Mucosa of descending colon (tissue), 3 donors: ENCODE measurements at places on chromosomes 2 and 18. TPM values are rescaled to one million over a fixed set of nuclear protein-coding genes. Genes with fewer than 3 reads are reported as not detected.

CHAC2 gene
- total RNA-seq: 3.3 TPM

NT5C1B gene
- total RNA-seq: not detected

ABHD1 gene
- total RNA-seq: 0.19 TPM

MYO3B gene
- 0.39 TPM for total RNA-seq

IL1F10 gene
- not detected for total RNA-seq

C2orf49 gene
- 11.0 TPM for total RNA-seq

SERPINB7 gene
- not detected for total RNA-seq

GNAL gene
- 5.3 TPM for total RNA-seq

SLC4A5 gene
- 2.1 TPM for total RNA-seq

TCF23 gene
- total RNA-seq: 0.05 TPM

RSAD2 gene
- total RNA-seq: 35.0 TPM

TNFRSF11A gene
- 59.3 TPM for total RNA-seq

TMEM37 gene
- 54.0 TPM for total RNA-seq

SPATA3 gene
- total RNA-seq: not detected

LYG1 gene
- 1.6 TPM for total RNA-seq

ABCB6 gene
- 10.4 TPM for total RNA-seq

MRPL44 gene
- 23.8 TPM for total RNA-seq

DNER gene
- 0.99 TPM for total RNA-seq

POTEC gene
- not detected for total RNA-seq

LINC00305 gene
- total RNA-seq: not detected

AFG3L2 gene
- total RNA-seq: 68.5 TPM

IL36A gene
- not detected for total RNA-seq

OSBPL1A gene
- 69.8 TPM for total RNA-seq

REG1A gene
- not detected for total RNA-seq

CNTNAP5 gene
- 3.3 TPM for total RNA-seq

TEX44 gene
- total RNA-seq: not detected

HDLBP gene
- 417 TPM for total RNA-seq

CFC1 gene
- total RNA-seq: 0.28 TPM

MTCL1 gene
- total RNA-seq: 15.4 TPM

SIX3 gene
- not detected for total RNA-seq

ZSWIM2 gene
- total RNA-seq: not detected

ABCA12 gene
- total RNA-seq: 0.05 TPM

RBKS gene
- 10.6 TPM for total RNA-seq

SKOR2 gene
- not detected for total RNA-seq

MAPRE2 gene
- total RNA-seq: 26.4 TPM

CROCC2 gene
- 0.07 TPM for total RNA-seq

CCDC150 gene
- 2.1 TPM for total RNA-seq

PLB1 gene
- 3.6 TPM for total RNA-seq

TTN gene
- total RNA-seq: 1.3 TPM

BCS1L gene
- total RNA-seq: 54.0 TPM

CCDC85A gene
- total RNA-seq: 0.41 TPM

LRP2 gene
- not detected for total RNA-seq

GKN1 gene
- not detected for total RNA-seq

C1GALT1C1L gene
- total RNA-seq: 0.67 TPM

FRZB gene
- 15.7 TPM for total RNA-seq

ANKRD62 gene
- total RNA-seq: 0.17 TPM
